Chondrocyte (in vitro differentiated cells): ENCODE measurements at places on chromosomes 16 and 17.
A peak's percentile ranks its signal among the peaks of the same experiment; 100 is the strongest.

- DNase-seq: peak; percentile 75
Observed at GRCh38 chr17:41535764-41536481, 7.8 kb upstream of the KRT19 start.

DNA sequence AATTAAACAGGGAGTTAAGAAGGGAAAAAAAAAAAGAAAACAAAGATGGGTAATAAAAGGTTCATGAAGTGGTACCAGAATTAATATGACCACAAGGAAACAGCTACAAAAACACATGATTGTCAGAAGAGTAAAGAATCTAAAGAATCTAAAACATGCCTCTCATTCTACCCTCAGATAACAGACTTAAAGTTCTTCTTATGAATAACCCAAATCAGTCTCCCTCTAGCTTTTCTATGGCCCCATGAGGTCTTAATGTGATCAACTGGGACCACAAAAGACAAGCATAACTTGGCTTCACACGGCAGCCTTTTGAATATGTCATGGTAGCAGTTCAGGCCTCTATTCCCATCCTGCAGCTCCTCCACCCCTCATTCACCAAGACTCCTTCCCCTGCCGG lies 6.9 kb downstream of the MYH10 start:
- no peak for DNase-seq

GRCh38 chr17:76234354-76234679 lies 6.0 kb downstream of the RNF157 start:
- DNase-seq: no peak

GRCh38 chr17:58329810-58330537 lies 1.4 kb upstream of the TSPOAP1 start:
- no peak for DNase-seq

- DNase-seq: no peak
Observed at GRCh38 chr16:83245061-83245460, 562.7 kb upstream of the HSBP1 start.

- no peak for DNase-seq
Observed at GRCh38 chr17:68565661-68566441, 35.3 kb downstream of the FAM20A start.

DNA sequence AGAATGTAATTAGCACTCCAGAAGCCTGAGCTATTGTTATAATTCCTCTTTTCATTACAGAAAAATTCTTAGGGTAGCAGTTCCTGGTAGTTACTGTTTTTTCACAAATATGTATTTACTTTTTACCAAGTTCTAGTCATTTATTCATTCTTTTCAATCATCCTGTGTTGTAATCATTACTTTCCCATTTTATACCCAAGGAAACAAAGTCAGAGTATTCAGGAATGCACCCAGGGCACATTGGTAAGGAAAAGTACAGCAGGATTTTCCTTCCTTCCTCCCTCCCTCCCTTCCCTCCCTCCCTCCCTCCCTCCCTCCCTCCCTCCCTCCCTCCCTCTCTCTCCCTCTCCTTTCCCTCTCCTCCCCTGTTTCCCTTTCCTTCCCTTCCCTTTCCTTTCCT lies 115.9 kb upstream of the RBFOX1 start:
- no peak for DNase-seq

- DNase-seq: no peak
Observed at GRCh38 chr17:28426081-28426519, 20.1 kb upstream of the SLC46A1 start.

DNA sequence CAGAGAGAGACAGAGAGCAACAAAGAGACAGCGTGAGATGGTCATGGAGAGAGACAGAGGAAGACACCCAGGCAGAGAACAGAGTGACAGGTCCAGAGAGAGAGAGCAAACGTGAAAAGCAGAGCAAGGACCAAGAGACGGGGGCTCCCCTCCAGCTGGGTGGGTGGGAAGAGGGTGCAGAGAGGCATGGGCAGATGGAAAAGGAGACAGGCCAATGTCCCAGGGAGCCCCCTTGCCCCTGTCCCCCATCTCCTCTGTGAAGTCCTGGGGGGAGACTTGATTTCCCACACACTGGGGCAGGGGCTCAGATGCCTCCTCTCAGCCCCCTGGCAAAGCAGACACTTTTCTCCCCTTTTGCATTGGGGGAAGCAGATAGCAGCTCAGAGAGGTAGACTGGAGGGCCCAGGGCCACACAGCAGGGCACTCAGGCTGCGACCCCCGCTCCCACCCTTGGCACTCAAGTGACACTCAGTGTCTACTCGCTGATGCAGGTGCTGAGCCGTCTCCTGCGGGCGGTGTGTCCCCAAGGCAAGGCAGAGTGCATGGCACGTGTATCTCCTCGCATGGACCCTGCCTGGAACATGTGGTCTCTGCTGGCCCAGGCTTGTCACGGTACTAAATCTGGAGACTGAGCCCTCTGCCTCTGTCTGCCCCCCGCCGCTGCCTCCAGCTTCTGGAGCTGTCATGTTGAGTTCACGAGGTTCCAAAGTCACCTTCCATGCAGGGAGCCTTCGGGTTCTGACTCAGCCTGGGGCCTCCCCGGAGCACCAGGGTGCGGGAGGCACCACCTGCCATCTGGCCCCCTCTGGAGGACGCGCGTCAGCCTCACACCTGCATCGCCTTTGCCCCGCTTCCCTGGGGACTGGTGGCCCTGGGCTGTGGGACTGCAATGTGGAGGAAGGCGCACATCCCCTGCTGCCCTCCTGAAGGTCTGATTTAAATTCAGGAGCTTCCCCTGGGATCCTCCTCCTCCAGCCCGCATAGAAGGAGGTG lies 215.9 kb upstream of the GSE1 start:
- peak; percentile 88 for DNase-seq

DNA sequence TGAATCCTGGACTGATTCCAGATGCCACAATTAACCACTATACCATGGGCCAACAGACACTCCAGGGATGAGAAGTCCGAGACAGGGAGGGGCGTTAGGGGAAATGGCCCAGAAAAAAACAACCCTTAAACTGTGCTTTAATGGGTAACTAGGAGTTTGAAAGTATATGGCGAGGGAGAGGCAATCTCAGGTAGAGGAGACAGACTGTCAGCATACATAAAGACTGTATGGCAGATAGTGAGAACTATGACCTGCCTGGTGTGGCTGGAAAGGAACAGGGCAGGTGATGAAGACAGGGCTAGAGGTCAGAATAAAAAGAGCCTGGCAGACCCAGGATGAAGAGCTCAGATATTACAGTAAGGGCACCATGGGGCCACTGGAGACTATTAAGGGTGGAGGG lies 8.1 kb downstream of the ZZEF1 start:
- no peak for DNase-seq

DNA sequence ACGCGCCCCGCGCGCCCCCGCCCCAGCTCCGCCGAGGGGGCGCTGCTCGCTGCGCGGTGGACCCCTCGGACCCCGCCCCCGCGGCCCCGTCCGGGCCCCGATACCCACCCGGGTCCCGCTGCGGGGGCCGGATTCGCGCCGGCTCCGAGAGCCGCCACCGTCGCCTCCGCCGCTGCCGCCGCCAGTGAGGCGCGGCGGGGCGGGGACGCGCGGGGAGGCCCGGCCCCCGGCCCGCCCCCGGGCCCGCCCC lies at the start of gene TBC1D16:
TBC1D16 (minus strand) TSS at position 186 of the 250 bp plus-strand sequence. CDS start 22,325 bp downstream, outside the sequence.
- no peak for DNase-seq

- no peak for DNase-seq
Observed at GRCh38 chr17:27944546-27945332, 51.6 kb upstream of the LYRM9 start.

DNA sequence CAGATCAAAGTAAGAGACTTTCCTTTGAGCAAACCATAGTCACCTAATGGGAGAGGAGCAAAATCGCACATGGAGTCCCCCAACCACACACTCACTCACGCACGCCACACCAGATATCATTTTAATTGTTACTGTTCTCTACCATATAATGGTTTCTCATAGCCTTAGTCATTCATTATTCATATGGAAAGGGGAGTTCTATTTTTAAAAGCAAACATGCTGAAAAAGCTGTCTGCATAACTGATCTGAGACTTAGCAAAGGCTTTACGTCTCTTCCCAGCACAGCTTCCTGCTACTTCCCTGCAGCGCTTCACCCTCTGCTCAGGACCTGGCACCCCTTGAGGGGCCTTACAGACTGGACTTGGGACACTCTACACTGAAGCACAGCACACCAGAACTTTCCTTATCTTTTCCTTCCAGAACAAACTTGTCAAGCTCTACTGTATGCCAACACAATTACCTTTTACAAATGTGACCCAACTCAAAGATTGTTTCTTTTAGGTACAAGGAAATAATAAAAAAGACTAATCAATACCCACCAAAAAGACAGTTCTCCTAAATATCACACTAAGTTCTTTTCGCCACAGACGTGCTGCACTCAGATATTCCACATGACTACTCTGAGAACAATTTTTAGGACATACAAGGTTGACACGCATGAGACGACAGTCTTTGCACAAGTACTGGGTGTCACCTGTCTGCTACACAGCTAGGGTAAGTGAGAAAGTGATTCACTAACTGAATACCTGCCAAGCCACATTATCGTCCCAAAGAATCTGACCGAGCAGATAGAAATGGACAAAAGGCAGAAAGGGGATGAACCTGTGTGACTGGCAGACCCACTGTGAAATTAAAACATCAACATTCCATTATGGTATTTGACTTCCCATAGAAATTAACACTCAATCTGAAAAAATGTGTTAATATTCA lies 21.5 kb downstream of the SRP68 start:
- no peak for DNase-seq

GRCh38 chr17:69267219-69267618 lies 38.6 kb upstream of the ABCA10 start:
- DNase-seq: no peak

- no peak for DNase-seq
Observed at GRCh38 chr17:56717471-56717870, 116.2 kb downstream of the C17orf67 start.

DNA sequence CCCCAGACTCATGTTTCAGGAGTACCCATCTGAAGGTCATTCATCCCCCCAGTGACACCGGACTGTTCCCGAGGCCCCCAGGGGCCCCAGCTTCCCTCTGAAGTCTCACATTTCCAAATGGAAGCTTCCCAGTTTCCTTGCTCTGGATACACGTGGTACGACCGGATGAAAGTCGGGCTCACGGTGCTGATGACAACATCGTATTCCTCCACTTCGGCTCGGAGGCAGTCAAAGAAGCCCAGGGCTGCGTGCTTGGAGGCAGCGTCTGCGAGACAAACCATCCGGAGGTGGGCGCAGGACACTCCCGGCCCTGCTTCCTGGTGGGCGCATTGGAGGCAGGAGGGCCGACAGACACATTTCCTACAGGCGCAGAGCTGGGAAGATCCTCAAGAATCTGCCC lies 18.7 kb downstream of the DHRS7C start:
- DNase-seq: peak; percentile 78

DNA sequence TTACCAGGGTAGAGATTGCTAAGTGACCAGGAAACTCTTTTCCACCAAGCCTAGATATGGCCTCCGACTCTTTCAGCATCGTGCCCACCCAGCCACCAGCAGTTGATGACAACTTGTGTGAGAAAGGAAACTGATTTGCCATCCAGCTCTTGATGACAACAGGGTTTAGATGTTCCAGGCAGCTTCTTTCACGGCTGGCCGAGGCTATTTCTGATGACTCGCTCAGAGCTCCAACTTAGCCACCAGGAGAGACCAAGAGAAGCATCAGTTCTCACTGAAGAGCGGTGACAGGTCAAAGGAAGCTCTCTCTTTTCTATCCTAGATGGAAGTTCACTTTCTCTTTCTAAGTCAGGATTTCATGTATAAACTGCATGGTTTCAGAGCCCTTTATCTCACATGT lies 61.2 kb downstream of the MPHOSPH6 start:
- no peak for DNase-seq

- DNase-seq: no peak
Observed at GRCh38 chr16:48000622-48001021, 155.2 kb downstream of the ABCC12 start.

DNA sequence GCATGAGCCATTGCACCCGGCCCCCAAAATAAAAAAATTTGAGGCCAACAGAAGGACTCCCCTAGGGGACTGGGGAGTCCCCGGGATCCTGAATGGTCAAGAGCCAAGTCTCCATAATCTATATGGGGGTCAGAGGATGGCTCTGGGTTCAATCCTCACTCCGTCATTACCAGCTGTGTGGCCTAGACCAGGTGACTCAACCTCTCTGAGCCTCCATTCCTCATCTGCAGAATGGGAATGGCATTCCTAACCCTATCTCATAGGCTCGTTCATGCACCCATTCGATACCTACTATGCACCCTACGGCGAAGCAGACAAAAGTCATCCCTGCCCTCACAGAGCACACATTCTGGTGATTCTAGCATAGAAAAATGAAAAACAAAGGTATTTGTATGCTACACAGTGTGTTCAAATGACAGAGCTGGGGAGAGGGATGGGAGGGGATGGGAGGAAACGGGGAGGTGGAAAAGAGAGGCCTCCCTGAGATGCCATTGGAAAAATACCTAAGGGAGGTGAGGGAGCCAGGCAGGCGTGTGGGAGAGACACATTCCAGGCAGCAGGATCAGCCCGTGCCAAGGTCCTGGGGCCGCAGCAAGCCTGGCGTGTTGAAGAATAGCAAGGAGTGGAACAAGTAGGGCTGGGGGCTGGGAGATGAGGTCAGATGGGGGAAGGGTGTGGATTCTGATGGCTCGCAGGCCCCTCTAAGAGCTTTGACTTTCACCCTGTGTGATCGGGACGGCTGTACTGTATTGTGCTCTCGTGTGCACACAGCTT lies 71.2 kb downstream of the RMI2 start:
- DNase-seq: no peak

- DNase-seq: no peak
Observed at GRCh38 chr17:21034340-21035235, 8.2 kb downstream of the USP22 start.

DNA sequence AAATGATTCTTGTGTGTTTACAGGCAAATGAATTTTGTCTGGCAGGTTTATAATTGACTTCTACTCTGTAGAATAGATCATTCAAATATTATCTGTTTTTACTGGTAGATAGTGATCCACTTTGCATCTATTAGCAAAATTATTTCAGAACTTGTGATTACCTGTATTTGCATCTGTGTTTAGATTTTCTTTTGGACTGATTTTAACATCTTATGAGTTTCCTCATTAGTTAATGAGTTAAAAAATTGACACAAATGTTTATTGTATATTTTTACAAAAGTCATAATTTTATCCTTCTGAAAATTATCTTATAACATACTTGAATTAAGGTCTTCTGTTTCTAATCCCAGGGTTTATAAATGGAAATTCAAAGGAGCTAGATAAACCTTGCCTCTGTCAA lies 132.0 kb upstream of the KCNJ16 start:
- no peak for DNase-seq

- DNase-seq: no peak
Observed at GRCh38 chr17:73058022-73058421, 34.5 kb downstream of the SLC39A11 start.

GRCh38 chr17:31631766-31632165 lies 227.3 kb downstream of the COPRS start:
- no peak for DNase-seq

- no peak for DNase-seq
Observed at GRCh38 chr17:64223931-64224629, 39.0 kb downstream of the TEX2 start.

- DNase-seq: no peak
Observed at GRCh38 chr16:89241187-89242007, 23.9 kb downstream of the ZNF778 start.

DNA sequence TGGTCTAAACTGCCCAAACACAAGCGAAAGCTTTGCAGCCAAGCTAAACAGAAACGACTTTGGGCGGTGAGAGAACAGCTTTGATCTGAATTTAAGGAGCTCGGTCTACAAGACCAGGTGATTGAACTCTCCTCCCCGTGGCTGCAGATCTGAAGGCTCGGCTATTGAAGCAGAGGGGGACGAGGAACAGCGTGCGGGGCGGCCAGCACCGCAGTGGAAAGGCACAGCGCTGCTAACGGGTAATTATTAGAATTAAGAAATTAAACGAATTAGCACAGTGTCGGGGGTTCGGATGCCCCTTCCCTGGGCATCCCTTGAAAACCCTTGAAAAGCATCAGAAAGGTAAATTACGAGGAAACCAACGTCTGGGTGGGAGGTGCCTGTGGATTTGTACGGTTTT lies 431 bp downstream of the TEKT3 start:
- DNase-seq: no peak
